ENCODE measurements at places on chromosomes 5 and 9.

DNA sequence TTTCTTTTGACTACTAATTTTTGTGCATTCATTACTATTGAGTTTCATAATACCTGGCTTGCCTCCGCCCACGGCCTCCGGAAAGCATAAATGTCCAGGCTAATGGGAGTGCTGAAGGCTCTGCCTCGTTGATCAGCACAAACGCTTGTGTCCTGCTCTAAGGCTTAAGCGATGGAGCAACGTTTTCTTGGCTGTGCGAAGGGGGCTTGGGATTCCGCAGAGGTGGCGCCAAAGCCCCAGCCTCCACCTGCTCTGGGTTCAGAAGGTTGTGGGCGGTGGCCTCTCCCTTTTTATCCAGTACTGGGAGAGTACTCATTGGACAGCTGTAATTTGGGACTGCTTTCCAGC lies 19.7 kb downstream of the ANXA2R start:
- no peak for DNase-seq

DNA sequence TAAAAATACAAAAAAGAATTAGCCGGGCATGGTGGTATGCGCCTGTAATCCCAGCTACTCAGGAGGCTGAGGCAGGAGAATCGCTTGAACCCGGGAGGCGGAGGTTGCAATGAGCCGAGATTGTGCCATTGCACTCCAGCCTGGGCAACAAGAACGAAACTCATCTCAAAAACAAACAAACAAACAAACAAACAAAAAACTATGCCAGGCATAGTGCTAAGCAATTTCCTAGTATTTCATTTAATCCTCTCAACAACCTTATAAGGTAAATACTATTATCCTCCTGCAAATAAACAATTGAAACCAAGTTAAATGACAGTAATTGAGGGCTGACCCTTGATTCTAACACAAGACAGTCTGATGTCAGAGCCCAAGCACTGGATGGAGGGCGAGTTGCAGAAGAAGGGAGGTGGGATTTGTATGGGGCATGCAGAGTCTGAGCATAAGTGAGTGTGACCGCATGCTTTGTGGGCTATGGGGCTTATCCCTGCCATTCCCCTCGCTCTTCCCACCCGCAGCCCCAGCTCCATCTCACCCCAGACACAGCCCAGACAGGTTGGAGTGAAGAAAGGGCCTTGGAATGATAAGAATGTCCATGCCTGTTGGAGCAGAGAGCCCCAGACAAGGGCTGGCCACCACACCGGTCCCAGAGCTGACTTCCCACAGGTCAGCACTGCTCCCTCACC lies 24.3 kb upstream of the RPS14 start:
- no peak for DNase-seq

DNA sequence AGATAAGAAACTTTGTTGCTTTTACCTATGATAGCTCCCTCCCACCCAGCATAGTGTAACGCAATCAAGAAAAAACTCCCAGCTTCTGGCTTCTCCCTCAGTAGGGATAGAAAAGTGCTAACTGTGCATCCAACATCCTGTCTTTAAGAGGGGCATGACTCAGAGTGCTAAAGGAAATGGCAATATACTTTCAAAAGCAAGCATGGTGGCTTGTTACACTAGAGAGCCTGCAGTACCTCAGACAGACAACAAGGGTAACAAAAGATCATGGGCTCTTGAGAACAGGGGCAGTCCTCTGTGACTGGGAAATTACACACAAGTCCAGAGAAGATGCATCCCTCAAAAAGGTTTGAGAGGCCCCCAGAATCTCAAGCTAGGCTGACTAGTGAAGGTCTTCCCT lies 37.8 kb downstream of the PRELID2 start:
- DNase-seq, result no peak

DNA sequence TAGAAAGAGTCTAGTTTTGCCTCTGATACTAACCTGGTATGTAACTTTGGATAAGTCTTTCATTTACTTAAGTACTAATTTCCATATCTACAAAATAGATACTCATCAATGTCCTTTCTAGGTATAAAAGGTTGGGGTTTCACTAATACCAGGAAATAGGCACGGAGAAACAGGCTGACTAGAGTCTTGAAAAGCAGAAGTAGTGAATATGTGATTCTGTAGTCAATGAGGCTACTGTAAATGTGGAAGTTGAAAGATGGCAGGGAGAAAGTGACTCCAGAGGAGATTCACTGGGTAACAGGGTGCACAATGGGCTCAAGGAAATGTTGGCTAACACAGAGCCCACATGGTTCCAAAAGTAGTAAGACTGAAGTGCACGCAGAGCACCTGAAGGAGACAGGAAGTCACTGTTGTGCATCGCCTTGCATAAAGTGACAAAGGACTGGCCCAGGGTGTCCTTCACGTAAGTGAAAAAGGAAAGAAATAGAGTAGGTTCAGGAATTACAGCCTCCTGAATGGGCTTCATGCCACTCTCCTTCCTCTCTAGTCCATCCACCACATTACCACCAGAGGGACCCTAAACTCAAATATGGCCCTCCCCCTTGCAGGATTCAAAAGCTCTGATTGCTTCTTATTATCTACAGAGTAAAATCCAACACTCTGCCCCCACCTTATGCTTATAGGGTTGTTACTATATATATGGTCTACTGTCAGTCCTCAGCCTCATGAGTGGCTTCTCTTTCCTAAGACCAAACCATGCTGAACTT lies 288.0 kb upstream of the SMARCA2 start:
- DNase-seq, result no peak

- DNase-seq, result no peak
These were observed 117.2 kb upstream of the CCDC112 start for GRCh38 chr5:115413651-115414050.

DNA sequence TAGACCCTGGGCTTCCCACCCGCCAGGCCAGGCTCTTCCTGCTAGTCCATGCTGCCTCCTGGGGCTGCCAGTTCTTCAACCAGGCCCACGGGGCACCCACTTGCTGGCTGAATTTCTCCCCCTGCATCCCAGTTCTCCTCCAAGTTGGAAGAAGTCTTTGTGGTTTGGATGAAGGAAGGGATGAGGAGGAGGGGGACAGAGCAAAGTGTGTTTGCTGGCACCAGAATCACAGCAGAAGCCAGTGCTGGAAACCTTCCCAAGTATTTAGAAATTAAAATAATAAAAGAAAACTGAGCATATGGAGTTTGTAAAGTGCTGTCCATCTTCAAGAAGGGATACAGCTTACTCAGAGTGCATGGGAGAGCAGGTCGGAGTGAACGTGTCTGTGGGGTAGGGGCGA lies 19.4 kb upstream of the UNC5A start:
- DNase-seq, result no peak

GRCh38 chr5:127820910-127821553 lies 117.8 kb downstream of the CCDC192 start:
- no peak for DNase-seq
